Liver (tissue), 10 donors: ENCODE measurements at places on chromosomes 7 and 10. TPM values are rescaled to one million over a fixed set of nuclear protein-coding genes. Genes with fewer than 3 reads are reported as not detected.

Gene PTPN20
- 1.4 TPM for total RNA-seq

DNA sequence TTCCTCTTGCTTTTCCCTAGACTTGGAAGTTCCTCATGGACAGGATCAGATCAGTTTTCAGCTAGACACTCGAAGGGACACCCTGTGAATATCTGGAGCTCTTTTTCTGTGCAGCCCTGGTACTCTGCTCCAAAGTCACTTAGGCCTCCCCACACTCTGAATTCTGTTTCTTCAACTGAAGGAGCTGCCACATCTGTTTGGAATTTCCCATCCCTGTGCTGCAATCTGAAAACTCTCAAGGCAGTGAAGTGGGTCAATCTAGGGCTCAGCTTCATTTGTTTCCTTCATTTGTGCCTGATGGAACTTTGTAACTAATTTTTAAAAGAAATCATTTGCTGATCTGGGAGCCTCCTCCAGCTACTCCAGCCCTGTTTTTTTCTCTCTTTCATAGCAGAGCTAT lies 9.6 kb downstream of the EPC1 start:
- H3K36me3 ChIP-seq, result no peaks in the 10 kb centered on the region
- no peak for DNase-seq
- no peaks in the 10 kb centered on the region for H3K27me3 ChIP-seq

Gene PKD2L1
- total RNA-seq, result 0.08 TPM

GRCh38 chr7:139735466-139735865 lies 42.3 kb downstream of the HIPK2 start:
- peaks cover 70% of the 10 kb centered on the region for H3K4me1 ChIP-seq
- H3K4me3 ChIP-seq, result no peak overlapping the region
- no peak overlapping the region for H3K27ac ChIP-seq
- no peak for DNase-seq

DNA sequence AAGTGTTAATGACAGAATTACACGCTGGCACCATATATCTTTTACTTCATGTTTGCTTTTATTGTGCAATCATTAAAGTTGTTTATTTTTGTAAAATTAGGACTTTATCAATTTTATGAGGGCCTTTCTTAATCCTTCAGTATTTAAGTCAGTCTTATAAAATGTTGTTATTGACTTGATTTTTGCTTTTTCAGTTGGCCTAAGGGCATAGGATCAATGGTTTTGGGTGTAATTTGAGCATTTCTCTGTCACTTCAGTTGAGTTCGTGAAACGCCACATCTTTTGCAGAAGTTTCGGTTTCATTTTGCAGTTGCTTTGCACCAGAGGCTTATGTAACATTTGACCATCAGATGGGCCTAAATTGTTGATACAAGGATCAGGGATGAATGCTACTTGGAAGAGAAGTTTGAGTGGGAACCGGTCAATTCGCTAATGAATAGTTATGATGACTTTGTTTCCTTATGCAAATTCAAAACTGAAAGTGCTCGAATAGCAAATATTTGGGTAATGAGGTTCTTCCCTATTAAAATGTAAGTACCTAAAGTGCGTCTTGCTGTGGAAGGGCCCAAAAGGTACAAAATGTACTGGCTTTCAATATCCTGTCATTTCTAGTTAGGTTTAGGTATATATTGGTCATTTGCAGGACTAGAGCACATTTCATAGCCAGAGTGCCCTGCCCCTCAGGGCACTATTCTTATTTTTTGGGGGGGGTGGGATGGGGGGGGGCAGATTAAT lies 340.9 kb downstream of the LRMDA start:
- no peaks in the 10 kb centered on the region for H3K36me3 ChIP-seq
- H3K27ac ChIP-seq, result peak overlapping the region; percentile 79
- DNase-seq, result no peak
- peak overlapping the region; percentile 52 for H3K4me3 ChIP-seq
- H3K27me3 ChIP-seq, result no peaks in the 10 kb centered on the region

Gene FAM25A
- total RNA-seq, result not detected

DNA sequence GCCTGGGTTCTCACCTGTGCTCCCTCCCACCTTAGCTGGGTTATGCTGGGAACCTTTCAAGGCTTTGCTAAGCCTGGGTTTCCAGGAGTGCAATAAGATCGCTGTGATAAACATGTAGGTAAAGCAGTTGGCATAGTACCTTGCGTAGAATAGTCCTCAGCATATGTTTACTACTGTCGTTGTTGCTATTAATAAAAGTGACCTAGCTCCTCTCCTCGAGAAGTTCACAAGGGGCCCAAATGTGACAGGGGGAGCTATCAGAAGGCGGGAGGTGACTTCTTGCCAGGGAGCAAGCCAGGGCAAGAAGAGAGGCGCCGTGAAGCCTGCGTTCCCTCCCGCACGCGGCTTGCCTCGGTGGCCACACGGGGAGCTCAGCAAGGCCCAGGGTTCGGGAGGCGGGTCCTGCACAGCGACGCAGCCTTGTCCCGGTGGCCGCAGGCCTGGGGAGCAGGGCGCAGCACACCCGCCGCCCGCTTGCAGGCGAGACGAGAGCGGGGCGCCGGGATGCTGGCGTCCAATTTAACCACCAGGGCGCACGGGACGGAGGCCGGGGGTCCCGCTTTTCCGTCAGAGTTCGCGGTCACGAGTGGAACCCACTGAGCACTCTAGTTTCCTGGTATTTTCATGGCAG lies 106.2 kb downstream of the SNX10 start:
- peaks cover 8% of the 10 kb centered on the region for H3K4me1 ChIP-seq
- no peak overlapping the region for H3K27ac ChIP-seq
- peak overlapping the region; percentile 72 for H3K4me3 ChIP-seq

Gene CNPY1
- not detected for total RNA-seq

- H3K27me3 ChIP-seq, result no peaks in the 10 kb centered on the region
- no peak overlapping the region for H3K27ac ChIP-seq
- DNase-seq, result no peak
- no peaks in the 10 kb centered on the region for H3K36me3 ChIP-seq
- H3K4me3 ChIP-seq, result no peak overlapping the region
Observed at GRCh38 chr10:91185239-91185875, 35.1 kb upstream of the PCGF5 start.
